ENCODE measurements at places on chromosomes 11 and 22.

GRCh38 chr11:47179655-47179991 is 2.9 kb upstream of the ARFGAP2 start:
- peak; percentile 76 for DNase-seq

GRCh38 chr11:70790671-70791300 is 392.5 kb downstream of the CTTN start:
- no peak for DNase-seq

GRCh38 chr22:27264184-27264583 is 537.4 kb downstream of the MN1 start:
- DNase-seq = no peak

DNA sequence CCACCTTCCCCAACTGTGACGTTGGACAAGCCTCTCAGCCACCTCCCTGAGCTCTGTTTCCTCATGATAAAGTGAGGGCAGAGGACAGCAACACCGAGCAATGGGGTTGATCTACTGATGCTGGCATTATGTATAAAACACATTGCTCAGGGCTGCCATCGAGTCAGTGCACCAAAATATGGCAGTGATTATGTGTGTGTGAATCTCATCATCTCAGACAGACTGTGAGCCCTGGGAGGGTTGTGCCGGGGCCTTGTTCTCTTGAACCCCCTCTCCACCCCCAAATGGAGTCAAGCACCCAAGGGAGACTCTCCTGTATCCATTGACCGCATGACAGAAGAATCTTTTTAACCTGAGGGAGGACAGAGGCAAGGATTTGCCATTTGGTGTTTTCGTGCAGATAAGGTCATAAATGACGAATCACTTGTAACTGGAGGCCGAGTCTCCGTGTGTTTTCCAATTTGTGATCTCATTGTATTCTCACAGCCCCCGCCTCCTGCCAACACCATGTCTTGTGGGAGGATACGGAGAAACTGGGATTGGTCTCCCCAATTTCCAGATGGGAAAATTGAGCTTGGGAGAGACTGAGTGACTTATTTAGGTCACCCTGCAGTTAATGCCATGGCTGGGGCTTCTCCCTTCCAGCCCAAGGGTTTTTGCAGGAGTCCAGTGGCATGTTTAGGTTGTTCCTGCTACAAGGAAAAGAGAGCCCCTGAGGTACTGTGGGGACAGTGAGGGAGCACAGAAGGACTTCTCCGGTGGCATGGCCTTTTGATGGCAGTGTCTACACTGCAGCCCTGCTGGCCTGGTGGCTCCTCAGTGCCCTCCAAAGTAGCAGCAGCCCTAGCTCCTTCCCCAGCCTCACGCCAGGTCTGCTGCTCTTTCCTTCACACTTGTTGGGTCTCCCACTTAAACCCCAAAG is 52.4 kb downstream of the CHRDL2 start:
- DNase-seq = no peak

DNA sequence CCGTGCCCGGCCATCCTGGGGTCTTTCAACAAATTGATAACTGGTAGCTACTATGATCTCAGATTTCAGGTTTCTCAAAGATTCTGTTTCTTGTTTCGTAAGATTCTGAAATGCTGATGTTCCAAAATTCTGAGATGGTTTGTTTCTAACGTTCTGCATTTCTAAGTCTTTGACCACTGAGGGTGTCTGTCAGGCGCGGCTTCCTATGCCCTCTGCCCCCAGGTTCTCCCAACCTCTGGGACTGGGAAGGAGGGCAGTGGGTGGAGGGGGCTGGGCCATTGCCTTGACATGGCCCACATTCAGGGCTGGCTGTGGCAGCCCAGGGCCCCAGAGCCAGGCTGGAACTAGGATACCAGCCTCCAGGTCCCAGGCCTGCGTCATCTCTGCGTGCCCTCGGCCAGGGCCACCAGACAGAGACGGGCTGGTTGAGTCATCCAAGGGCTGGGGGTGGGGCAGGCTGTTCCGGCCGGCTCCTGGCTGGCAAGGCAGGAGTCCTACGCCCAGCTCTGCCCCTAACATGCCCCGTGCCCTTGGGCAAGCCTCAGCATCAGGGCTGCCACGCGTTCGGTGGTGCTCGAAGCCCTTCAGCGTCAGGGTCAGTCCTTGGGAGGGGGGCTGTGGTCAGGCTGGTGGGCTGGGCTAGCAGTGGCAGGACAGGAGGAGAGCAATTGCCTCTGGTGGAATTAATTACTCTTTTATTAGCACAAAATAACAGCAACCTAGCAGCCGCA is 5.2 kb downstream of the TMEM134 start:
- no peak for DNase-seq

- no peak for DNase-seq
Measured at GRCh38 chr11:126340960-126341606, 14.4 kb upstream of the ST3GAL4 start.

DNA sequence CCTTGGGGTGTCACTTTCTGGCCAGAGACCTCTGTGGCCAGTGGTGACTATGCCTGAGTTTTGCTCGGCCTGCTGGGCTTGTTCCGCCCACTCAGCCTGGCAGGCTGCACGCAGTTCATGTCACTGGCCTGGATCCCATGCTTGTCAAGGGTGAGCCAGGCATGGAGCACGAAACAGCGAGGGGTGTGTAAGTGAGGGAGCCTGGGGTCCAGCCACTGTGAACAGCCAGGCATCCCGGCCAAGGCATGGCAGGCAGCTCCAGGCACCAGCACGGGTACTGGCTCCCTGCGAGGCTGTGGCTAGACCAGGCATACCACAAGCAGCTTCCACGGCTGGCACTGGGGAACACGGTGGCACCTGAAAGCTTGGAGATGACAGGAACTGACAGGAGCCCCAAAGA is 214.3 kb downstream of the LRRC4C start:
- no peak for DNase-seq

DNA sequence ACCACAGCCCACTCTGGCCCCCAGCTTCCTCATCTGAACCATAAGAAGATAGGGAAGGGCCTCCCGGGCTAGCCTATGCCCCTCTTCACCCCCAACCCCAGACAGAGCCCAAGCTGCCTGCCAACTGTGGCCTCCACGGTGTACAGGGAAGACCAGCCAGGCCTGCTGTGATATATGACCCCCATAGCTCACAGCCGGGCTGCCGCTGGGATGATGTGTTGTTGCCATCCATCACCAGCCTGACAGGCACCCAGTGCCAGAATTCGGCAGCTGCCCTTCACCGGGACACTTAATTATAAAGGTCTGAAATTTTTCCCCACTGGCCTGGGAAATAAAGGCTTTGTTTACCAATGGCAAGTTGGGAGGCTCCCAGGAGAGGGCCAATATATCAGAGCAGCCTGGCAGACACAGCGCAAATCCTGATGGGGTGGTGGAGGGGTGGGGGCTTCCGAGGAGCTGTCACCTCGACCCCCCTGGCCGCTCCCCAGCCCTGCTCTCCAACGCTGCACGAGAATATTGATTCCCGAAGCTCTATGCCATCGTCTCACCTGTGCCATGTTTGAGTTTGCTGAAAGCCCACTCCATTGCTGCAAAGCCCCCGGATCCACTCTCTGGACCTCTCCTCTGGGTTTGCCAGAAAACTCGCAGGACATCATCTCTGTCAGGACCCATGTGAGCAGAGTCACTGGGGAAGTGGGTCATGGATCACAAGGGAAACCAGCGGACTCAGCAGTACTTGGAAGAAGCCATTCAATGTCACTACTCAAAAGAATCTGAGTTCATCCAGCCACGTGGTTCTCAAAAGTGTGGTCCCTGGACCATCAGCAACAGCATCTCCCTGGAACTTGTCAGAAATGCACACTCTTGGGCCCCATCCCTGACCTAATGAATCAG is 296.9 kb downstream of the MN1 start:
- no peak for DNase-seq

- no peak for DNase-seq
Measured at GRCh38 chr22:39269095-39269790, 24.5 kb upstream of the PDGFB start.

GRCh38 chr22:29524442-29525191 is 28.9 kb downstream of the THOC5 start:
- peak; percentile 58 for DNase-seq

DNA sequence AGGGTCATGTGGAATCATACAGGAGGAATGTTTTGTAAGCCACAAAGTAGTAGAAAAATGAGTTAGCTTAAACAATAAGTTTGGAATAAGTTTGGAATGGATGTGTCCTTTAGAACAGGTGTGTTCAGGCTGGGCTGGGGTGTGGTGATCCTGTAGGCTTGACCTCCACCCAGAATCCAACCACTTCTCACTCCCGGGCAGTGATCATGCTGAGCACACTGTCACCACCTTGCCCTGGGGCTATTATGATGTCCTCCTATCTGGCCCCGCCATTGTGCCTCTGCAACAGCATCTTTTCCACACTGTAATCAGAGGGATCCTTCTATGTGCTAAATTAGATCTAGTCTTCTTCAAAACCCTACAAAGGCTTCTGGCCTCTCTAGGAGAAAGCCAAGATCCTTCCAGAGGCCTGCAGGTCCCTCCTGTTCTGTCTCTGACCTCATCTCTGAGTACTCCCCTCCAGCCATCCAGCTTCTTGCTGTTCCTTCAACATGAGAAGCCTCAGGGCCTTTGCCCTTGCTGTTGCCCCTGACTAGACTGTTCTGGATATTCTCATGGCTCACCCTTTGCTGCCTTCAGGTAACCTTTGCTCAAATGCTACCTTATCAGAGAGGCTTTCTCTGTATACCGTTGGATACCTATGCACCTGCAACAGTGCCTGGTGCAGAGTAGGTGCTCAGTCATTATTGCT is 18.8 kb upstream of the ACCSL start:
- no peak for DNase-seq

DNA sequence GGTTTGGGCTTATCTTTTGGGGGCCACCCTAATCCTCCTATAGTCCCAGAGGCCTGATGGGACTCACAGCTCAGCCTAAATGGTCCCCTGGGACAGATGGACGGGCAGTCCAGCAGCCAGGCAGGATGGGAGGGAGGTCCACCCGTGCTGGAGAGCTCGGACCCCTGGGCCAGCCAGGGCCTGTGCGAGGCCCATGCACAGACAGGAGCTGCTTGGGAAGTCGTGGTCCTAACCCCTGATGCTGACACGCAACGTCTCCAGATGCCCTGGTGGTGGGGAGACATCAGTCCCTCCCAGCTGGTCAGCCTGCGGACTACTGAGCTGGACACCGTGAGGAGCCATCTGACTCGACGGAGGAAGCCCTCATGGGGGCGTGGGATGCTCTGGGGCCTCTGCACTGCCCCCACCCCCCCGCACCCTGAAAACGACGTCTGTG is 31.2 kb upstream of the MUC5AC start:
- no peak for DNase-seq

DNA sequence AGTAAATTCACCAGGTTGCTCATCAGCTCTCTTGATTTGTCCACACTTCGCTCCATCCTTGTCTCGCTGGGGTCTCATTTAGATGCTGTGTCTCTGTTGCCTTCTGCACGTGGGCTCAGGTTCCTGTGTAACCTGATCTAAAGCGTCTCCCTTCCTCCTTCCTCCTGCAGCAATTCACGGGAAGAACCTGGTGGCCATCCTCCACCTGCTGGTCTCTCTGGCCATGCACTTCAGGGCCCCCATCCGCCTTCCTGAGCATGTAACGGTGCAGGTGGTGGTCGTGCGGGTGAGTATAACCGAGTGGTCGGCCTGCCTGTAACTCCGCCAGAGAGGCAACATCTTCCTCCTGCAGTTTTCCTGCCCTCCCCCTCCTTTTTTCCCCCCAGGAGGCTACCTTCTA is 48.0 kb upstream of the PARVG start:
- DNase-seq = no peak

GRCh38 chr11:12238420-12238819 is 128.0 kb downstream of the MICAL2 start:
- no peak for DNase-seq

DNA sequence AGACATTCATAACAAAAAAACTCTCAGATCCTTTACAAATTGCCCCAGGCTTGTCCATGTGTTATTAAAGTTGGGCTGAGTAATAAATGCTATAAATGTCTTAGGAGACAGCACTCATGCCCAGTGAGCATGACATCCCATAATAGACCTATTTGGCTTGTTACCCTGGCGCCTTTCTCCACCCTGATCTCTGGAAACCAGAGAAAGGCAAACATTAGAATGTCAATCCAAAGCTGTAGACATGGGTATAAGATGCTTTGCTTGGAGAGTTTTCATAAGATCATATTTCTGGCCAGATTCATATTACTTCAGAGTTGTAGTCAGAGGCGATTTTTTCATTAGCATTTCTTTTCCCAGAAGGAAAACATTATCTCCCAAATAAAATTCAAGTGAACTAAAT is 161.3 kb upstream of the UBASH3B start:
- no peak for DNase-seq

GRCh38 chr11:126698576-126698975 is 302.0 kb downstream of the KIRREL3 start:
- peak; percentile 46 for DNase-seq

- no peak for DNase-seq
Measured at GRCh38 chr11:36408498-36409136, 101.5 kb downstream of the TRAF6 start.

GRCh38 chr22:44956840-44957767 is 52.7 kb downstream of the PHF21B start:
- no peak for DNase-seq

DNA sequence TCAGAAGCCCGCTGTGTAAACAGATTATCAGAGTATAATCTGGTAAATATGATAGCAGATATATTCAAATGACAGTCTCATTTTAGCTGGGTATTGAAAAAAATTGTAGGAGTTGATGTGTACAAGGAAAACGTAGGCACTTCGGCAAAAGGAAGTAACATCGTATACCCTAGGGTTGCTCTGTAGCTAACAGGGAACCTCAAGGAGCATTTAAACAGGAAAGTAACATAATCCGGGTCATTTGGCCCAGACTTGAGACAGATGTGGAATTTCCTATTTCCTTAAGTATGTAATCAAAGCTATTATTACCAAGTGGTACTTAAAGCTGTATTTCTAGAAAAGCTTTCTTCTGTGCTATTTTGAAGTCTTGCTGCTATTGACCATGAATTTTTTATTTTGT is 215.6 kb downstream of the DDX10 start:
- DNase-seq = no peak

DNA sequence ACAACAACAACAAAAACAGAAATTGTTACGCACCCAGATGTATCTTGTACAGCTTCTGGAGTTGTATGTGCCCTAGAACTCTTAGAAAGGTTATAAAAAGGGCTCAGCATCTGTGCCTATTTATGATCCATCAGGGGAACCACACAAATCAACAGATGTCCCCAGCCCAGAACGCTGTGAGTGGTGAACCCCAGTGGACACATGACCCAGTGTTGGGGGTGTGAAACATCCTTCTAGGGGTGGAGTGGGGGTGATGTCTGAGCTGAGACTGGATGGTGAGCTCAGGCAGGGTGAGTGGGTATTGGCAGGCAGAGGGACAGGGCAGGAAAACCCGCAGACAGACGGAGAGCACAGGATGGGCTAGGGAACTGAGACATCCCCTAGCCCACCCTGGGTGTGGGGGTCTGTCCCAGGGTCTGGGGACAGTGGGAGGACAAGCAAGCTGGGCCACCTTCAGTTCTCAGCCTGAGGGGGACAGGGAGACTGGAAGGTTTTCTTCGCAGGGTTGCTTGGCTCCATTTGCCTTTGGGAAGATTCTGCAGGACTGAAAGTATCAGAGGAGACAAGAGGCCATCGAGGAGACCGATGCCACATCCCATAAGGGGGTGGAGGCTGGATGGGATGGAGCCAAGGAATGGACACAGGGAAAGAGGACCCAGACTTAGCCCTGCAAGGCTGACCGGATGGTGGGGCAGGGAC is 5.8 kb upstream of the EMID1 start:
- DNase-seq = no peak

All from NCI-H82 (cell line).